Activated naive CD4-positive, alpha-beta T cell treated with anti-CD3 and anti-CD28 coated beads, Interleukin-2, amount 10 ng/mL, durations not matched to agents 7 days and 5 days (primary cell): ENCODE measurements at places on chromosomes 2 and 18.
A peak's percentile ranks its signal among the peaks of the same experiment; 100 is the strongest.

- H3K27me3 ChIP-seq: peaks cover 32% of the 10 kb centered on the region
- no peak for DNase-seq
- no peaks in the 10 kb centered on the region for H3K36me3 ChIP-seq
- no peaks in the 10 kb centered on the region for H3K4me1 ChIP-seq
These were observed 70.7 kb downstream of the NABP1 start for GRCh38 chr2:191748528-191749180.

GRCh38 chr2:71066856-71067255 lies 1.6 kb upstream of the NAGK start:
- H3K27ac ChIP-seq: peak overlapping the region; percentile 67
- peaks cover 18% of the 10 kb centered on the region for H3K36me3 ChIP-seq
- peaks cover 46% of the 10 kb centered on the region for H3K4me1 ChIP-seq
- H3K4me3 ChIP-seq: peak overlapping the region; percentile 43

DNA sequence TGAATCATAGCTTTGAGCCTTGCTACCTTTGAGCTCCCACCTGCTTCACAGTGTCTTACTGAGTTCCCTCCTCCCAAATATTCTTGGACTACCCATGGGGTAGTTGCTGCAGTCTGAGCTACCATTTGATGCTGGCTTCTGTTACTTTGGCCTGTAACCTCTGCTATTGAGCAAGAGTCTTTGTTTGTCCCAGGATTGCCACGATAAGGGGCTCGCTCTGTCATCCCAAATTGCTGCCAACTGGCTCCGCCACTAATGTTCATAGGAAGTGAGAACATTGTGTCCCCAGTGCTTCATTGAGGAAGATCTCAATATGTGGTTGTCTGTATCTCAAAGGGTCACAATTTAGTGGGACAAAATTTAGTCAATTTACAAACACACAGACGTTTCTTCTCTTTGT lies 103.8 kb downstream of the TRIM43 start:
- H3K4me1 ChIP-seq: no peaks in the 10 kb centered on the region
- peaks cover 31% of the 10 kb centered on the region for H3K27me3 ChIP-seq
- DNase-seq: no peak
- no peak overlapping the region for H3K4me3 ChIP-seq

GRCh38 chr2:3864943-3865865 lies 161.8 kb downstream of the DCDC2C start:
- H3K4me3 ChIP-seq: no peak overlapping the region
- DNase-seq: no peak
- H3K27ac ChIP-seq: no peak overlapping the region
- H3K4me1 ChIP-seq: no peaks in the 10 kb centered on the region
- H3K27me3 ChIP-seq: no peaks in the 10 kb centered on the region
- no peaks in the 10 kb centered on the region for H3K36me3 ChIP-seq

DNA sequence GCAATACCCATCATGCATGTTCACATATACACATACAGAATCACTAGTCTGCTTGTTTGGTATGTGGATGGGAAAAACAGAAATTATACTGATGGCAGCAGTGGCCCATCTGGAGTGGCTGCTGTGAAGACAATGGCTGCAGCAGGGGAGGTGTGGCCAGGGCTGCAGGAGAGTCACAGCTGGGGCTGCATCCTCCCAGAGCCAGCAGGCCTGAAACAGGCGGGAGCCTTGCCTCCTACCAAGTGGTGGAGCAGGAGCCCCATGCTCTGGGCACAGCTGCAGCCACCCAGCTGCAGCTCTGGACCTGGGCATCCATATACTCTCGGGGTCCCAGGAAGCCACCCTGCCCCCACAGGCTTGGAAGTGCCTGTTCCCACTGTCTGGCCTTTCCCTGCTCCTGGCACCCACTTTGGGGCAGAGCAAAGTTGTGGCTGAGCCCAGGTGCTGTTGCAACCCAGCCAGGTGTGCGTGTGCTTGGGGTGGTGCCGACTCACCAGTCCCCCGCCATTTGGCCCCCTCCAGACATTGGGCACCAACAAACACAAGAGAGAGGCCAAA lies 136.6 kb downstream of the SPAG16 start:
- no peak overlapping the region for H3K4me3 ChIP-seq
- no peak overlapping the region for H3K27ac ChIP-seq
- no peaks in the 10 kb centered on the region for H3K36me3 ChIP-seq
- no peaks in the 10 kb centered on the region for H3K4me1 ChIP-seq
- no peaks in the 10 kb centered on the region for H3K27me3 ChIP-seq
- no peak for DNase-seq

DNA sequence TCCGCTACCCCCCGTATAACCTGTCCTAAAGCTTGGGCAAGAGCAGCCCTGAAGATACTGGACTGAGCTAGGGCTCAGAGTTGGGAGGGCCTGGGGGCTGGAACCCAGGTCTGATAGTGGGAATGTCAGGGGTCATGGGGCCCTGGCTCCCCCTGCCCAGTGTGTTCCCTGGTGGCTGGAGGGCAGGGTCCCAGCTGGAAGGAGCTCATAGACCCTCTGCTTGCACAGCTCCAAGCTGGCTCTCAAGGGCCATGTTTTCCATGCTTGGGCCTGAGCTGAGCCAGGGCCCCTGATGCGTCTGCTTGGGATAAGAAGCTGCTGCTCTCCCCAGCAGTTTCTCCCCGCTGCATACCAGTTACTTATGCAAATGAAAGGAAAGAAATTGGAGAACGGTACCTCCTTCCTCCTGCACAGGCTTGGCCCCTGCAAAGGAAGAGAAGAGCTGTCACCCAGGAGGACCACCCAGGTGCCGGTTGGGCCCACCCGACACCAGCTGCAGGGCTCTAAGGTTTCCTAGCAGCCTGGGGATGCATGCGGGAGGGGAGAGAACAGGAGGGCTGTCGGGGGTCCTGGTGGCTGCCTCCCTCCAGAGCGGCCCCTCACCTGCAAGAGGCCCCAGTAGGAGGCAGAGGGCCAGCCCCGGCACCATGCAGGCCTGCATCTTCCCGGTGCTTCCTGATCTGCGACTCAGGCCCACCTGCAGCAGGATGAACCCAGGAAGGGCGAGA lies 628 bp downstream of the OTOS start:
- H3K36me3 ChIP-seq: peaks cover 4% of the 10 kb centered on the region
- peaks cover 29% of the 10 kb centered on the region for H3K27me3 ChIP-seq
- H3K4me3 ChIP-seq: no peak overlapping the region
- H3K4me1 ChIP-seq: peaks cover 21% of the 10 kb centered on the region
- DNase-seq: peak; percentile 7

- peaks cover 96% of the 10 kb centered on the region for H3K27me3 ChIP-seq
- peak overlapping the region; percentile 44 for H3K4me3 ChIP-seq
- H3K36me3 ChIP-seq: peaks cover 12% of the 10 kb centered on the region
- peak overlapping the region; percentile 73 for H3K27ac ChIP-seq
- DNase-seq: no peak
- peaks cover 29% of the 10 kb centered on the region for H3K4me1 ChIP-seq
These were observed 1.2 kb downstream of the ONECUT2 start for GRCh38 chr18:57436191-57436964.

DNA sequence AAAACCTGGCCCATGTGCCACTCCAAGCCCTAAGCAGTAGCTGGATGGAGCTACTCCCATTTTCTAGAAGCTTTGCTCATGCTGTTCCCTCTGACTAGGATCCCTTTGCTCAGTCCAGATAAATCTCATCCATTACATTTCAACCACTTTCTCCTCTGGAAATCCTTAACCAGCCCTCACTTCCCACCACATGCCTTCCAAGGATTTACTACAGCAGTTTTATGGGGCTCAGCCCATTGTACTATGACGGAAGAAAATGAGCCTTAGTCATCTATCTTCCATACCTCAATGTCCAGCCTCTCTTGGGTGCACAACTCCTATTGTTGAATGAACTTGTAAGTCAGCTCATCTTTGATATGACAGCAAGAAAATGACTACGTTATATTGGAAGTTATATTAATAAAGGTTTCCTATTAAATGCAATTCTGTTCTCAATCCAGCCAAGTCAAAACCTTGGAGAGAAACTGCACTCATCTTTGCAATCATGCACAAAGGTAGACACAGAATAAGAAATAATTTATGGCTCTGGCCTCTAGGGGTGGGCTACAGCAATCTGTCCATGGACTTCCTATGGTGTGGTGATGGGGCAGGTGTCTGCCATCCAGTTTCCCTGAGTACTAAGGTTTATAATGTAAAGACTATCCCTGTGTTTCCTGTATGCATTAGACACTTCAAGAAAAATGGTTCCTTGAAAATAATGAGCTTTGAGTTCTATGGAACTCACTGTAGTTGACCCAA lies 3.4 kb downstream of the B4GALT6 start:
- DNase-seq: no peak
- no peaks in the 10 kb centered on the region for H3K36me3 ChIP-seq
- H3K27me3 ChIP-seq: peaks cover 53% of the 10 kb centered on the region
- H3K27ac ChIP-seq: no peak overlapping the region
- peaks cover 12% of the 10 kb centered on the region for H3K4me1 ChIP-seq

DNA sequence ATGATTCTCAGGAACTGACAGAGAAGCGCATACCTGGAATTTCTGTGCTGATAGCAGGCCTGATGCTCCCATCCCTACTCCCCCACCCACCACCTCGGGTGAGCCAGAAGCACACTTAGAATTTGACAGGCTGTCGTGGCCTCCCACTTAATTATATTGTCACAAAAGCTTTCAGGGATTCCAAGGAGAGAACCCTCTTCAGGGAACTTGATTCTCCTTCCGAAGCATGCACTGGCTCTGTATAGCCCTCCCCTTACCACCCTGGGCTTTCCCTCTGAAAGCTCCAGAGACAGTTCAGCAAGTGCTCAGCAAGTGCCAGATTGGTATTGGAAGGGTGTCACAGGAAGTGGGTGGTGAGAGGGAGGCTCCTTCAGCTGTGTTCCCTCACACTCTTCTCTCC lies 252.5 kb upstream of the SIX2 start:
- H3K36me3 ChIP-seq: no peaks in the 10 kb centered on the region
- no peaks in the 10 kb centered on the region for H3K4me1 ChIP-seq
- H3K27ac ChIP-seq: no peak overlapping the region
- peaks cover 33% of the 10 kb centered on the region for H3K27me3 ChIP-seq
- no peak overlapping the region for H3K4me3 ChIP-seq

- peaks cover 4% of the 10 kb centered on the region for H3K36me3 ChIP-seq
- no peak for DNase-seq
- H3K4me1 ChIP-seq: peaks cover 6% of the 10 kb centered on the region
- no peak overlapping the region for H3K27ac ChIP-seq
These were observed 837 bp upstream of the ACSL3 start for GRCh38 chr2:222859786-222860612.

DNA sequence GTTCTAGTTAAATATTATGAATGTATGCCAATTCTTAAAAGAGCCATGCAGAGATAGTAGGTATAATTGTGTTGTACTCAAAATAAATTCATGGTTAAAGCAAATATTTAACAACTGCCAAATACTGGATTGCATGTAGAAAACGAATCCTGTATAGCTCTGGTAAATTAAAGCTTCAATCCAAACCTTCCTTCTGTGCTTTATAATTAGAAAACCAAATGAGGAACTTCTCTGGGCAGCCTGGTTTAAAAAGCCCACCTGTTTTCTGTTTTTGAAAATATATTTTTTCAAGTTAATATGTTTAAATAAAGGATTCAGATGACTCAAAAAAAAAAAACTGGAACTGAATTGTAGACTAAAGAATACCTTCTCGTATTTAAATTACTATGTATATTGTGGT lies 48.3 kb upstream of the ITGA4 start:
- peaks cover 14% of the 10 kb centered on the region for H3K36me3 ChIP-seq
- peaks cover 4% of the 10 kb centered on the region for H3K4me1 ChIP-seq
- no peak for DNase-seq
- H3K27me3 ChIP-seq: no peaks in the 10 kb centered on the region

DNA sequence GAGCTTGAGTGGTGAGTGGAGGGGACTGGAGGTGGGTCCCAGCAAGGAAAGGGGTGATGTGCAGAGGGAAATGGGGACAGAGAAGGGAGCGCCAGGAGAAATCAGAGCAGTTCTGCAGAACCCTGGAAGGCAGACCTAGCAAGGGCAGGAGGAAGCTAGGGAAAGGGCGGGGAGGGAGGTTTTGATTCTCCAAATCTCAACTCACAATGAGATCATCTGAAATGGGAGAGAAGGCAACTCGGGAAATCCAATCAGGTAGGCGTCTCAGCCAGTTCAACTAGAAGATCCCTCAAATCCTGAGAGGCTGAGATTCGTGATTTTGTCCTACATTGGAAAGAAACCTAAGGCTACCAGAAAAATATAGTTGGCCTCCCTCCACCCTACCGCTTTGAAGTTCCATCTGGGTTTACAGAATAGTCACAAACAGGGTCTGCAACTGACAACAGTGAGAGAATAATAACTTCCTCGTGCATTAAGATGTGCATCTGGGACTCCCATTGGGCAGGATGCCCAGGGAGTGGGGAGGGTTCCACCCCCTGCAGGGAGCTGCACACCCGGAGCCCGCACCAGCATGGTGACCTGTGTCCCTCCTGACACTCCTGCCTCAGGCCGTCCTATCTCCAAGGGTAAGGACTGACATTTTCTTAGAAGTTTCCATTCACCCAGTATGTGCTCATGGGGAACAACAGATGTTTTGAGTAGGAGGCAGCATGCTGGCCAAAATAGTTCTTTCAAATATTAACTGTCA lies 113.3 kb upstream of the ODC1 start:
- H3K4me1 ChIP-seq: no peaks in the 10 kb centered on the region
- H3K27ac ChIP-seq: no peak overlapping the region
- no peaks in the 10 kb centered on the region for H3K27me3 ChIP-seq
- peaks cover 5% of the 10 kb centered on the region for H3K36me3 ChIP-seq
- no peak for DNase-seq

DNA sequence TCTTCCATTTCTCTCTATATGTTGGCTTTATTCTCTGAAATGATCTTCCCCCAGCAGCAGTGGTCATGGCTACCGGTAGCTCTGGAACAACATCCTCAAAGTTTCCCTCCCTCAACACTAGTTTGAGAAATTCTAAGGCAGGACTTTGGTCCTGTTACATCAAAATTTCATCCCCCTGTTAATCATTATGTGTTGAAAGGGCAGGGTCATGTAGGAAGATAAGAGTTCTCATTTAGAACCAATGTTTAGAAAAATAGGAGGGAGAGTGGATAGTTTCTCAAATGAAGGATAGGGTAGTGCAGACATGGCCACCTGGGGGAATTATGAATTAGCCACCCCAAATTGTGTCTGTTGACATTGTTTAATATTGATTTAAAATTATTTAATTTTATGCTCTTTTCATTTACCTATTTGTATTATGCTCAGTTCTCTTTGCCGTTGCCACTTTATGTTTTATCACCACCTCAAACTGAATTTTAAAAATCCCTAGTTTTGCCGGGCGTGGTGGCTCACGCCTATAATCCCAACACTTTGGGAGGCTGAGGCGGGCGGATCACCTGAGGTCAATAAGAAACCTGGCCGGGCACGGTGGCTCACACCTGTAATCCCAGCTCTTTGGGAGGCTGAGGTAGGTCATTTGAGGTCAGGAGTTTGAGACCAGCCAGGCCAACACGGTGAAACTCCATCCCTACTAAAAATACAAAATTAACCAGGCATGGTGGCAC lies 22.3 kb downstream of the EML4 start:
- H3K4me1 ChIP-seq: peaks cover 45% of the 10 kb centered on the region
- no peaks in the 10 kb centered on the region for H3K27me3 ChIP-seq
- H3K27ac ChIP-seq: no peak overlapping the region
- no peak for DNase-seq
- peaks cover 11% of the 10 kb centered on the region for H3K36me3 ChIP-seq
